Ascending aorta (tissue), 2 donors: ENCODE measurements at places on chromosomes 3 and 15. TPM values are rescaled to one million over a fixed set of nuclear protein-coding genes. Genes with fewer than 3 reads are reported as not detected.

DNA sequence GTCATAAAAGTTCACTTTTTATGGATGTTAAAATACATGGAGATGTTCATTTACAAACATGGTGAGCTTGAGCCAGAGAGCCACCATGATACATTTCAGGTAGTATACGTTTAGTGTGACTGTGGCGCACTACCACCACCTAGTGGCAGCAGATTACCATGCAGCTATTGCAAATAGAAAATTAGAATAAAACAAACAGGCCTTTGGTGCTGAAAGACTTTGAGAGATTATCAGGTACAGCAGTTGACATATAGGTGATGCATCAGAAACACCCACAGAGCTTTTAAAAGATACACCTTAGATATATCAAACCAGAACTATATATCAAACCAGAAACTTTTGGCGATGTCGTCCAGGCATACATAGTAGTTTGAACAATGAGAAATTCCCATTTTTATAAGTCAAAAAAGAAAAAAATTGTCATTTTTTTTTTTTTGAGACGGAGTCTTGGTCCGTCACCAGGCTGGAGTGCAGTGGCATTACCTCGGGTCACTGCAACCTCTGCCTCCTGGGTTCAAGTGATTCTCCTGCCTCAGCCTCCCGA is 42.0 kb upstream of the ICE2 start:
- H3K27me3 ChIP-seq = no peaks in the 10 kb centered on the region
- DNase-seq = peak; percentile 83
- no peak overlapping the region for H3K27ac ChIP-seq
- no peaks in the 10 kb centered on the region for H3K4me1 ChIP-seq
- H3K4me3 ChIP-seq = no peak overlapping the region

DNA sequence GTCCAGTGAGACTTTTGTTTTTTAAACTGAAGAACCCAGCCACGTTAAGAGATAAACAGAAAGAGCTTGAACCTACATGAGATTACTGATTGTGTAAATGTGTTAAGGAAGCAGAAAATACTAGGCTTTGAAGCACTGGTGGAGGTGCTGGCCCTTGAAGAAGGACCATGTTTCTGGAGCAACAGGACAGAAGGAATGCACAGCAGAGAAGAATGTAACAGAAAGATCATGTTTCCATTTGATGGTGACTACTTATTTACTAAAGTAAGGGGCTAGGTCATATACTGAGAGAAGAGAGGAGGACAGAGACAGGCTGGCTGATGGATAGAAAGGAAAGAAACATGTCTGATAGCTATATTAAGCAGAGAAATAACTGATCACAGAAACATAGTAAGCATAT is 88.8 kb downstream of the CLASP2 start:
- no peaks in the 10 kb centered on the region for H3K4me1 ChIP-seq
- no peak overlapping the region for H3K4me3 ChIP-seq
- H3K27ac ChIP-seq = no peak overlapping the region

DNA sequence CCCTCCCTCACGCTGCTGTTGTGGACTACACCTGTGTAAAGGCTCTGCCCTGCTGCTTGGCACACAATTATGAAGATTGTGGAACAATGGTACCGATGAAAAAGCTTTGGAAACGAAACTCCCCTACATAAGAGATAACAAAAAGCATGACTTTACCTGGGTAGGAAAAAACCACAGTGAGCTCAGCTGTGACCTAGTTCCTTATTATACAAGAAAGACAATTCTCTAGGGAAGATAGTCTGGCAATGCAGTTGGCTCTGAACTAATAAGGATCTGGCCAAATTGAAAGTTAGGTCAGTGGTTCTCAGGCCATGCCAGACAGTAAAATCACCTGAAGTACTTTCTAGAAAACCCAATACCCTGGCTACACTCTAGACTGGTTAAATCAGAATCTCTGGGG is 16.1 kb downstream of the CLEC3B start:
- H3K36me3 ChIP-seq = no peaks in the 10 kb centered on the region
- H3K27ac ChIP-seq = no peak overlapping the region
- no peak overlapping the region for H3K4me3 ChIP-seq
- DNase-seq = no peak
- H3K4me1 ChIP-seq = no peaks in the 10 kb centered on the region

- no peak overlapping the region for H3K4me3 ChIP-seq
- no peak for DNase-seq
- no peak overlapping the region for H3K27ac ChIP-seq
- H3K36me3 ChIP-seq = no peaks in the 10 kb centered on the region
- H3K27me3 ChIP-seq = no peaks in the 10 kb centered on the region
- H3K4me1 ChIP-seq = peaks cover 2% of the 10 kb centered on the region
These were observed 243.8 kb downstream of the ZNF621 start for GRCh38 chr3:40768536-40768935.

Gene GOLGA6A
- total RNA-seq = not detected
